ENCODE measurements at places on chromosomes 2 and 18.

- no peak for DNase-seq
Measured at GRCh38 chr18:11888726-11889125, 19.4 kb downstream of the MPPE1 start.

- no peak for DNase-seq
Measured at GRCh38 chr2:104866883-104867812, 13.2 kb downstream of the POU3F3 start.

DNA sequence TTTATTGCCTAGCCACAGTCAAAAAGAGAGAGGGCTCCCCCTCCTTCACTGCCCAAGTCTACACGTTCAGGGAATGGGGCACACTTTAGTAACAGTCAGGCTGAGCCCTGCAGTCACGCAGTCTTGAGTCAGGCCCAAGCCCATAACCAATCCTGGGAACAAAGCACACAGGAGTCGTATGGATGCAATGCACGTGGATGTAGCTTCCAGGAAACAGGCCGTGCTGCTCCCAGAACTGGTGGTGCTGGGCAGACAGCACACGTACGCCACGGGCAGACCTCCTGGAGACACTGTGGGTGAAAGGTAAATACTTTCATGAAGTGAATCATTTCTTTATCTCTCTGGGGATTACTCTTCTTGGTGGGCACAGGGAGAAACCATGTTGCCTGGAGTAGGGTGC is 30.0 kb upstream of the MBP start:
- DNase-seq, result no peak

DNA sequence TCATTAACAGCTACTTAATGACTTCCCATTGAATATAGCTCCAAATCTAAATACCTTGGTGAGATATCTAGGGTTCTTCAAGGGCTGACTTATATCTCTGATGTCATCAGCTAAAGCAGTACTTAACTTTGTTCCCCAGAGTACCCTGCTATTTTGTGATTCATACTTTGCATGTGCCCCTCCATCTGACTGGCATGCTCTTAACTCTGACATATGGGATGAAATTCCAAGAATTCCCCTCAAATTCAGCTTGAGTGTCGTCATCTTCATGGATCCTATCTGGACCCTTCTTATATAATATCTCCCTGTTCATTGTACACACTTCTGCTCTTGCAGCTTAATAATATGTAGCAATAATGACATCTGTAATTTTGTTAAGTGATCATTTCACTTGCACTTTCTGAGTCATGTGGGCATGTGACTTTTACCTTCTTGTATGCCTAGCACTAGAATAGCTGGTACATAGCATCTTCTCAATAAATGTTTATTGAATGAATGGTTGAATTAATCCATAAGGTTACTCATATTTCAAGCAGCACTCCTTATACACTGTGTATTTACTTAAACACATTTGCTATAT is 172.9 kb downstream of the WDR7 start:
- no peak for DNase-seq

DNA sequence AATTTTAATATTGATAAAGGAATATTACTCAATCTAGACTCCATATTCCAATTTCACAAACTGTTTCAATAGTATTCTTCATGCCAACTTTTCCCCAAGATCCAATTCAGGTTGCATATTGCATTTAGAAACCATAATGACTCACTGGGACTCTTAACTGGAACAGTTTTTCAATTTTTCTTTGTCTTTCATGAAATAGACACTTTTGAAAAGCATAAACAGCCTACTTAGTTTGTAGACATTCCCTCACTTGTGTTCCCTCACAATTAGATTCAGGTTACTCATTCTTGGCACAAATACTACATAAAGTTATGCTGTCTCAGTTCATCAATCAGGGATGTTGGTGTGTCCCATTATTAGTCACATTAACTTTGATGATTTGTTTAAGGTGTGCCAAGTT is 1768.4 kb upstream of the PIK3C3 start:
- no peak for DNase-seq

DNA sequence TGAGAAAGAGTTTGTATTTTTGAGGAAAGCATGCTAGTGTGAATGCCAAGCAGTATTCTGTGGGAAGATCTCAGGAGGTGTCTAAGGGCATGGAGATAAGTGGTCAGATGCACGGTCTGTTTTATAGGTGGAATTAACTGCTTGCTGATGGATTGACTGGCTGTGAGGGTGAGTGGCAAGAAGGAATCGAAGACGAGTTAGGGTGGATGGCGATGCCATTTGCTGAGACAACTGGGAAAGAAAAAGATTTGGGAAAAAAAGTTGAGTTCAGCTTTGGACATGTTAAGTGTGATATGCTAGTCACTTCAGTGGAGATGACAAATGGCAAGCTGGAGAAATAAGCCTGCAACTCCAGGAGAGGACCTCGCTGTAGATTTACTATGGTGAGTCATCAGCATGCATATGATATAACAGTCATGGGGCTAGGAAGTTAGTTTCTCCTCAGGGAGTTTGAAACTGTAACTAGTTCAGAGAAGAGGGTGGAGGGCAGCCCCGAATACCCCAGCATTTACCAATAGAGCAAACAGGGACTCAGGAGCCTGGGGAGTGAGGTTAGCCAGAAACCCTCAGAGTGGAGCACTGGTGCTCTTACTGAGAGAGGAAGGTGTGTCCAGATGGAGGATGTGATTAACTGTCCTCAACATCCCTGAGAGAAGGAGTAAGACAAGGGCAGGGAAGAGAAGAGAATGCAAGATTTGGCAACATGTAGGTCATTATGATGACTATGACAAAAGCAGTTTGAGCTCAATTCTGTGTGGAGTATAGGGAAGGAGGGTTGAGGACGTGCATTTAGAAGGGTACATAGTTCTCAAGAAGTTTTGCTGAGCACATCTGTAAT is 2.0 kb upstream of the HK2 start:
- DNase-seq, result no peak

DNA sequence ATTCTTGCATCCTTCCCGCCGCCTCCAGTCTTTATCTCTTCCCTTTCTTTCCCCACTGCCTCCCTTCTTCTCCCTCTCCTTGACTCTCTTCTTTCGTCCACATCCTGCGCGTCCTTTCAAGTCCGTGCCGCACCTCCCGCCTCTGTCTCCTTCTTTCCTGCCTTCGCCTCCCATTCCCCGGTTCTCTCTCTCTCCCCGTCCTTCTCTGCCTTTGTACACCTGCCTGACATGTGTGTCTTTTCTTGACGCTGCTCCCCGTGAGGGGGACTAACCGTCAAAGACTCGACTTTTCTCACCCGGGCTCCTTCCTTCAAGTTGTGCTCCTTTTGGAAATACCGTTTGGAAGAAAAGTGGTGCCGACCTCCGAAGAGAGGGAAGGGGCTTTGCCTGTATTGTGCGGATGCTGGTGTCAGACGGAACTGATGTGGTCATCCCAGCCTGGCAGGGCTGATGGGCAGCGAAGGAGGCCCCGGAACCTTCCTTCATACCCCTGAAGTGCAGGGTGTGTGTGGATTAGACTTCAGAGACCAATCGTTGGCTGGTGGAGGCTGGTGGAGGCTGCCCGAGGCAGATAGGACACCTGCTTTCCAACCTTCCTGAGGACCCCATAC is 879 bp downstream of the TMEM178A start:
- no peak for DNase-seq

- no peak for DNase-seq
Measured at GRCh38 chr2:146597291-146597690, 1247.5 kb upstream of the ACVR2A start.

DNA sequence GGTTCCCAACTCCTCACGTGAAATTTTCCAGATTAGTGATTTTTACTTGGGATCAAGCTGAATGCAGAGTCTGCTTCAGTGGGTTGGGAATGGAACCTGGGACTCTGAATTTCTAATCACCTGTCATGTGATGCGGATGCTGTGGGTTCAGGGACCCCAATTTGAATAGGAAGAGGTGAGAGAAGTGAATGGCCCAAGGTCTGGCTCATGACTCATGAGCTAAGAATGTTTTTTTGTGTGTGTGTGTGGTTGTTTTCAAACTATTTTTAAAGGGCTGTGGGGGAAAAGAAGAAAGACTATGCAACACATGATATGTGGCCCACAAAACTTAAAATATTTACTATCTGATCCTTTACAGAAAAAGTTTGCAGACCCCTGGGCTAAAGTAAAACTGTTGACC is 108.5 kb upstream of the CYRIA start:
- DNase-seq, result no peak

DNA sequence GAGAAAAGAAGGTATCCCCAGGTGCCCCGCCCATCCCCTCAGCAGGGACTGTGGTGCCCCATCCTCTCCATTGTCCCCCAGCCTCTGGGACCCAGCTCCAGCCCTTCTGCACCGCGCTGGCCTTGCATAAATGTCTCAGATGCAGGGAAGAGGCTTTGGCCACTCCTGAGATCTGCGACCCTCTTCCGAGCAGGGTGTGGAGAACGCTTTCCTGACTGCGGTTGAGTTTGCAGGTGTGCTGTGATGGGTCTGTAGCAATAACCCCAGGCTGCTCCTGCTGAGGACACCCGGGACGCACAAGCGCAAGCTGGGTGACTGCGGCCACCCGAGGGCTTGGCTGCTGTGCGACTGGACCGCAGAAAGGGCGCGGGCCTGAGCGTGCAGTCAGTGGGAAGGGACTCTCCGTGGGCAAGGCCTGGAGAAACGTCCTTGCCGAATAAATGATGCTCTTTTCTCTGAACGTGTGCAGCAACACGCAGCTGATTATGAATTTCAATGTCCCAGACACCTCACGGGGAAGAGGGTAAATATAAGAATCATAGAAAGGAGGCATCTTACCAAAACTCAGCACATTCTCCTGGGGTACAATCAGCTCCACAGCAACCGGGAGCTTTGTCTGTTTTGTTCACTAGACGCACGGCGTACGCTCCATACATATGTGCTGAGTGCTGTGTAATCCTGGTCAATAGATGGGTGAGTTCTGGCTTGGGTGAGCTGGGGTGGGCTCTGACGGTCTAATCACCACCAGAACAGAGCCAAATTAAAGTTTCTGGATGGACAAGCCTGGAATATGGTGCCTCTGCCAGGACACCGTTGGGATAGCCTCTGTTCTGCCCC is 67.5 kb upstream of the ZNF516 start:
- no peak for DNase-seq

DNA sequence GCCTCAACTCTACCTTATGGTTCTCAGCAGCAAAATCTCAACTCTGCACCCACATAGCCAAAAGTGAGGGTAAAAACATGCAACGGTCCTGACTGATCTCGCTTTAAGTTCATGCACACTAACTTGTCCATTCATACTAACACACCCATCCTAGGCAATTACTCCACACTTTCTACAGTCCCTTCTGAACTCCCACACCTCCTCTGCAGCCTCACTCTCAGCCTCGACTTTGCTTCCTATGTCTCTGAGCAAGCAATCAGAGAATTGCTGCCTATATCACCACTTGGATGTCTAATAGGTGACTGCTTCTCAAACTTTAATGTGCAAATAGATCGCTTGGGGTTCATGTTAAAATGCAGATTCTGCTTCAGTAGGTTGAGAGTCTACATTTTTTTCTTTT is 7.8 kb upstream of the TMBIM1 start:
- no peak for DNase-seq

DNA sequence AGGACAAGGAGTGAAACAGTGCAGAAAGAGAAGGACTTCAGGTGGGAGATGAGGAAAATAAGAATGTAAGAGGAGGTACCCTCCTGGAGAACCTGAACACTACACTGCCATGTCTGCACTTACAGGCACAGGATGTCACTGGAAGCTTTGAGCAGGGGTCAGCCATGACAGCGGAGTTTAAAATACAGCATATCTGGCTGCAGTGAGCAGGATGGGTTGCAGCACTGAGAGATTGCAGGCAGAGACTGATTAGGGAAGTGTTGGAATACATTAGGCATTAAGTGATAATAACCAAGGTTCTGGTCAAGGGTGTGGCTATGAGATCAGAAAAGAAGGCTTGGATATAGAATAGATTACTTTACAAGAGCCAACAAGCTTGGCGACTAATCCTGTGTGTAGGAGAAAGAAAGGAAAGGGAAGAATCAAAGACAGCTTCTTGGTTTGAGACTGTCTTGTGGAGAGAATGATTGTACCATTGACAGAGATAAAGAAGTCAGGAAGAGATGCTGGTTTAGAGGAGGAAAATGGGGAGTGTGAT is 171.1 kb upstream of the RBMS1 start:
- DNase-seq, result no peak

DNA sequence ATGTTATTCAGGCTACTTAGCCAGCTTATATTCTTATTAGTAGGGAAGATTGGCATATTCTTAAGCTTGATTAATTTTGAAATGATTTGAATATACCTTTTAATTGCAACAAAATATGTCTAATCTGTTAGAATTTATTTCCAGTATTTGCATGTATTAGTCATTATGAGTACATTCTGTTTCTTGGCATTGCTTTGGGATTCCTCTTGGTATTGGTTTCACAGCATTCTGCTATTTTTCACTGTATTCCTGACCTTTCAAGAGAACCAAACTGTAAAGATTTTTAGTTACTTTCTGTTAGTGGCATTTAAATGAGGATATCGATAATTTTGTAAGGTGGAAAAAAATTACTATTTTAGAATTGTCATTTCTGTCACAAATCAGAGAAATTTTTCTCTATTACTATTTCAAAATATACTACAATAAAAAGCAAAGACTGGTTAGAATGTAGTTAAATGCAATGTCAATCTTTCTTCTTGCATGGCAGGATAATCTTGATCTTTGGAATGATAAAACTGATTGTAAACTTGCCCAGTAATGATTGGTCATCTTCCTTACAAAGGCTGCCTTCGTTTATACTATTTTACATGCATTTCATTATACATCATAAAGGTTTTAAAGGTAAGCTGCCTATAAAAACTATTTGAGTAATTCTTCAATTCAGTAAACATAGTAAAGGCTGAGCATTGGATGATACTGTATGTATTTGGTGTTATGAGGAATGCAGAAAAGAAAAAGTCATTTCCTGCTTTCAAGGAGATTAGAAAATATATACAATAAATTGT is 86.1 kb downstream of the SLC4A10 start:
- DNase-seq, result no peak

- no peak for DNase-seq
Measured at GRCh38 chr2:122851161-122851560, 1095.7 kb downstream of the TSN start.
